ENCODE measurements at places on chromosomes 7 and 10.

DNA sequence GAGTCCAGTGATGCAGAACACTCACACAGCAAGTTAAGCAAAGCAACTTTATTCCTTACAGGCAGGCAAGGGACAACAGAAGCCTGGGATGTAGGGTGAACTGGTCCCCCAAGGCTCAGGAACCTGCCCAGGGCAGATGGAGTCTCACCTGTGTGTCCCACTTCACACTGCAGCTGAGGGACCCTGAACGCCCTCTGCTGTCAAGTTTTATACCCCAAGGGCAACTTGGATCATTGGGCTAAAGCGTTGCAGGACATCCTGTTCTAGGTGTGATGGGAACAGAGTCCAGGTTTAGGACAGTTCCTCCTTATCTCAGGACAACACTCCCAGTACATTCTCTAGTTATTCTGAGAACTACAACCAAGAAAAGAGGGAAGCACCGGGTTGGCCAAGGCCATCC, 49.5 kb upstream of the ZNF746 start:
- no peak for DNase-seq

DNA sequence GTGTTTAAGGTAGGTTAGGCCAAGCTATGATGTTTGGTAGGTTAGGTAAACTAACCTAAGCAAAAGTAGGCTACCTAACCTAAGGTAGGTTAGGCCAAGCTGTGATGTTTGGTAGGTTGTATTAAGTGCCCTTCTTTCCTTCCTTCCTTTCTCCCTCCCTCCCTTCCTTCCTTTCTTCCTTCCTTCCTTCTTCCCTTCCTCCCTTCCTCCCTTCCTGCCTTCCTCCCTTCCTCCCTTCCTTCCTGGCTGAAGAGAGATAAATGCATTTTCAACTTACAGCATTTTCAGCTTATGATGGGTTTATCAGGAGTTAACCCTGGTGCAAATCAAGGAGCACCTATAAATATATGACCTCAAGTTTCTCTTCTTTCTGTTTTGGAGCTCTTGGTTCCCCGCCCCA, 56.2 kb downstream of the SND1 start:
- DNase-seq, result no peak

DNA sequence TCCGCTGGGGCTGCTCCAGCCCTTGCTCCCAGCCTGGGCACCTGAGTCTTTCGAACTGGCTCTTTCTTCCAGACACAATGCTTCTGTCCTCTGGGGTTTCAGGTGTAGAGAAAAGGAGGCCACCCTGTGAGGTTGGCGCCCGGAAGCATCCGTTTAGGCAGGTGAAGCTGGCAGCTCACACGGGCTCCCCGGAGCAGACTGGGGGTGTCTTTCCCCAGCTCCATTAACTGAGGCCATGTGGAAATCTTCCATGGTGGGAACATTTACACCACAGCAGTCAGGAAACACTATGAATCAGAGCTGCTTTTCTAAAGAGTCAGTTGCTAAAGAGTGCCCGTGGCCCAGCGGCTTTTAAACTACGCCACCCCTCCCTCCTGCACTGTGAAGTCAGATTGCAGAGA, 29.2 kb downstream of the PRKAG2 start:
- DNase-seq, result no peak

DNA sequence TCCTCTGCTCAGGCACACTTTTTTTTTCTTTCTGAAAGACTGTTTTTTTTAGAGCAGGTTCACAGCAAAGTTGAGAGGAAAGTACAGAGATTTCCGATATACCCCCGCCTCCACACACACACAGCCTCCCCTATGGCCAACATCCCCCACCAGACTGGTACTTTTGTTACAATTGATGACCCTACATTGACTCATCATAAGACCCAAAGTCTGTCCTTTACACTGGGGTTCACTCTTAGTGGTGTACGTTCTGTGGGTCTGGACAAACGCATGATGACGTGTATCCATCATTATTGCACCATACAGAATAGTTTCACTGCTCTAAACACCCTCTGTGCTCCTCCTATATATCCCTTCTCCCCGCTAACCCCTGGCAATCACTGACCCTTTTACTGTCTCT, 107.7 kb downstream of the RBM20 start:
- DNase-seq, result no peak

DNA sequence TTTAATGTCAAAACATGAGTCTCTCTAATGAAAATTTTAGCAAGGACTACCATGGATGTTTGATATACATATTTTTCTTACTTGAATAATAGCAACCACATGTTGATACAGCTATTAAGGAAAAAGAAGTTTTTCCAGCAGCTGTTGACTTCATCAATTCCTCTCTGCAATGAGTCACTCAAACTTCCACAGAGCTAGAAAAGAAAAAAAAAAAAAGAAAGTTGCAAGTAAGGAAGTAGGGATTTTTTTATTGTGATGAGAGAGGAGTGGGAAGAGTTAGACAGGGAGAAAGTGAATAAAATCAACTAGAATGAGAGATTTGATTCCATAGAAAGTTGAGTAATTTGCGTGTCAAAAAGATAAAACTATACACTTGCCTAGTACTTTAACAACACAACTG, 46.2 kb downstream of the CAV1 start:
- DNase-seq, result no peak

GRCh38 chr7:81111781-81112540, 193.1 kb upstream of the SEMA3C start:
- DNase-seq, result no peak

DNA sequence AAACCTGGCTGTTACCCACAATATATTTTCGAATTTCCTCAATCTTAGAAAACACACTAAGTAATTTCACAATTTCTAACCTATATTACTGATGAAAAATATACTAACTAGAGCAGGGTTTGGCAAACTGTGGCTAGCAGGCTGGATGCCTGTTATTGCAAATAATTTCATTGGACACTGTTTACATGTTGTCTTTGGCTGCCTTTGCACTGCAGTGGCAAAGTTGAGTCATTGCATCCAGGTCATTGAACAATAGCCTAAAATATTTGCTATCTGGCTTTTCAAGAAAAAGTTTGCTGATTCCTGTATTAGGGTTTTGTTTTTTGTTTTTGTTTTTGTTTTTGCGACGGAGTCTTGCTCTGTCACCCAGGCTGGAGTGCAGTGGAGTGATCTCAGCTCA, 47.2 kb downstream of the KIF11 start:
- no peak for DNase-seq

- no peak for DNase-seq
Measured at GRCh38 chr7:5564894-5565293, 141.3 kb upstream of the TNRC18 start.

DNA sequence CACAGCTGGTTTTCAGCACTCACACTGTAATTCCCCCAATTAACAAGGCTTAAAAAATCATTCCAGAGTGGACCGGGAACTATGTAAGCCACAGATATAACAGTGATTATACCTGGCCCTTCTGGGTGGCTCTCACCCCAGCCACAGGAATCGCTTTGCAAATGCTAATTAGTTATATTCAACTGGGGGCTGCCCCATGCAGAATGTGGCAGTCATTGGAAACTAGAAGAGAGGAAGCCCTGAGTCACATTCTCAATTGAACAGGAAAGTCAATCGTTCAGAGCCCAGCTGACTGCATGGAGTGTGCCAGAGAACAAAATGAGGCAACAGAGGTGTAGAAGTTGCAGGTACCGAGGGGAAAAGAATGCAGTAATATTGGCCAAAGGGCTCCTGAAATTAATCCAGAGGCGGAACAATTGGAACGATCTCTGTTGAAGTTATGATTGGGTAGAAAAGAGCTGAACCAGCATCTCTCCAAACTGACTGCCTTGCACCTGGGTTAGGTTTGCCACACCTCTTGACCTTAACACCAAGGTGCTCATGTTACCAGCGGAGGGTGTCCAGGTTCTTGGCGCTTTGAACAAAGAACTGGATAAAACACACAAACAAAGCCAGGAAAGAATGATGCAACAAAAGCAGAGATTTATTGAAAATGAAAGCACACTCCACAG, 909.7 kb upstream of the AUTS2 start:
- DNase-seq, result no peak

GRCh38 chr10:19041171-19041570, 7.4 kb upstream of the MALRD1 start:
- DNase-seq, result no peak

DNA sequence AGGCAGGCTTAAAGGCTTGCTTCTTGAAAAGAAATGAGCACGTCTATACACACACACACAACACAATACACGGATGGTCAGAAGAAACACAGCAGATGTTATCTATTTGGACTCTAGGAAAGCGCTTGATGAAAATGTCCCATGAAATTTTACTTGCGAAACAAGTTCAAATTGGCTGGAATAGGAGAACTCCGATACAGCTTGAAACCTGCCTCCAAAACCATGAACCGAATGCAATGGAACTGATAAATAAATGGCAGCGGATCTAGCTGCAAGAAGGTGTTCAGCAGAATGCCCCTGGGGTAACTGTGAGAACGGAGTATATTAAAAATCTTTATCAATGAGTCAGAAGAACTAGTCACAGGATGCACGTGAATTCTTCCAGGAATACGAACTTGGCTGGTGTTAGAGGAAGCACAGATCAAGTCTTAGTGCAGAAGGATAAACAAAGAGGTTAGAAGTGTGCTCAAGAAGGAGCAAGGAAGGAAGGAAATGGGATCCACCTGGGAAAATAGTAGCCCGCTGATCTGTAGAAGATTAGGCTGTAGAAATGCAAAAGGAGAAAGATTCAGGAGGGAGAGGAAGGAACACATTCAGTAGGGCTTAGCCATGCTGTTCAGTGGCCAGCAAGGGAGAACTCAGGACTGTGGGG, 142.0 kb upstream of the PRKCQ start:
- no peak for DNase-seq

GRCh38 chr10:76432016-76433012, 1000.9 kb downstream of the LRMDA start:
- DNase-seq, result no peak

GRCh38 chr7:128112781-128113221, 81.6 kb upstream of the LRRC4 start:
- no peak for DNase-seq

- no peak for DNase-seq
Measured at GRCh38 chr7:67019562-67020390, 23.1 kb downstream of the TYW1 start.

DNA sequence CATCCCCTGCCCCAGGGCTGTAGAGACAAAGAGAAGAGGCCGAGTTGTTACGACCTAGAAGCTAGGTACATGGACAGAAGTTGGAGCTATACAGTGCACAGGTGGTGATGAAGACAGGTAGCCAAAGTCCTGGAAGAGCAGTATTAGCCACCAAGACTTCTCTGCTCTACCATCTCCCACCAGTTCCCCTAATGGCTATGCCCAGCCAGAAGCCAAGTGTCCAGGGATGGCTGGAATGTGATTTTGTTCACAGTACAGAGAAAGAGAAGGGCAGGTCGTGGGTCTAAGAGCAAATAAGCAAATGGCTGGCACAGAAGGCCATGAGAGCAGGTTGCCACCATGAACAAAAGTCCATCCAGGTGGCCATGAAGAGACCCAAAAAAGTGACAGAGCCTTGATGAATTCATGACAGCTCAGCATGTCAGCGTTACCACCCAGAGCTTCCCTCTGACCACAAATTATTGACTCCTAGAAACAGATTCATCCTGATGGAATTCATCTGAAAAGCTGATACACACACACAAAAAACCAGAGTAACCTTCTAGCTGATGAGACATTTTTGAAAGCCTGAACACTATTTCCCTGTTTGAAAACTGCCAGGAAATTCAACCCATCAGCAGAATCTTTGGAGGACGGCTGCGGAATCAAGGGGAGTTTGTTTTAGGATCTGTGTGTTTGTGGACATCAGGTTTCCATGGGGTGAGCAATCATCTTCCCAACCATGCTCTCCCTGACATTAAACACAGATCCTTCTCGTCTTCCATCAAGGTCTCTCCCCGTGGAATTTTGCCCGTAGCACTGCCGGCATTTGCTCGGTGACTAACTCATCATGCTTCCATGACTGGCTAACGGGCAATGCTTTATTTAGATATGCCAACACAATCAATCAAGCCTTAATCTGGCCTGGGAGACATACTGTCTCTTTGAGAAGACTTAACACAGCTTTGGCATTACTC, 906.7 kb upstream of the AUTS2 start:
- no peak for DNase-seq

DNA sequence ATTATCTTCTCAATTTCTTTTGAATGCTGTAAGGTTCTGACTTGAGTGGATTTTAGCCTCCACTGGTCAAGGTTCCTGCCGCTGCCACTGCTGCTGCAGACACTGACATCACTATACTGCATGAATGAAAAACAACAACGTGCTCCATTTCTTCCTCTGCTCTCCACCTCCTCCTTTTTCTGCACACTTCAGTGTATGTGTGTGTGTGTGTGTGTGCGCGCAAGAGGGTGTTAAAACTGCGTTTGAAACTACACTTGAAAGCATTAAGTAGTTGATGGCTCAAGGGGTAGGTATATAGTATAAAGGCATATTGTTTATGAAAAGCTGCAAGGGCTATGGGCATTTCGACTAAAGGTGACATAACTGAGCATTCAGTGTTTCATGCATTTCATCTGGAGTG, 3.5 kb downstream of the GLCCI1 start:
- DNase-seq, result no peak

GRCh38 chr7:114851406-114852061, 70.4 kb upstream of the MDFIC start:
- DNase-seq, result no peak

DNA sequence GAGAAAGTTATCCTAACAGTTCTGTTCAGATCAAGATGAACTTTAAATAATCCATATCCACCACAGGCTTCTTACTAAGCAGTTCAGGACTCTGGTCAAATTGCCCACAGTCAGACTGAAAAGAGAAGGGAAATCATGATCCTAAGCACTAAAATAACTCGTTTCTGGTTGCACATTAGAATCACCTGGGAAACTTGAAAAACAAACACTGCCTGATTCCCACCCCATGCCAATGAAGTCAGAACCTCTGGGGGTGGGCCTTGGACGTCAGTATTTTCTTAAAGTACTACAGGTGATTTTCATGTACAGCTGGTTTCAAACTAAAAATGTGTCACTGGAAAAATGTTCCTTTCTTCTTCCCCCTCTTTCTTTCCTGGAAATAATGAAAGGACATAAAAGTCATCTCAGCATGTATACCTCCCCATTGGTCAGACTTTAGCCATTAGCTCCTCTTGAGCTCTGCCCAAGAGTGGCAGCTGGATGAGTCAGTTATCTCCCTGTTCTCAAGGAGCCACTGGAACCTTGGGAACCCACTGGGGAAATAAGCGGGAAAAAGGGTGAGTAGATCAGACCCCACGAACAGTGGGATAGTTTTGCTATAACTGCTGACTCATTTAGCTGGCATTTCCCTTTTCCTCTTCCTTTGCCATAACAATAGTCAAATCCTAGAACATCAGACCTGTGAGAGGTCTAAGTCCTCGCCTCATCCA, 75.3 kb upstream of the IL6 start:
- no peak for DNase-seq

DNA sequence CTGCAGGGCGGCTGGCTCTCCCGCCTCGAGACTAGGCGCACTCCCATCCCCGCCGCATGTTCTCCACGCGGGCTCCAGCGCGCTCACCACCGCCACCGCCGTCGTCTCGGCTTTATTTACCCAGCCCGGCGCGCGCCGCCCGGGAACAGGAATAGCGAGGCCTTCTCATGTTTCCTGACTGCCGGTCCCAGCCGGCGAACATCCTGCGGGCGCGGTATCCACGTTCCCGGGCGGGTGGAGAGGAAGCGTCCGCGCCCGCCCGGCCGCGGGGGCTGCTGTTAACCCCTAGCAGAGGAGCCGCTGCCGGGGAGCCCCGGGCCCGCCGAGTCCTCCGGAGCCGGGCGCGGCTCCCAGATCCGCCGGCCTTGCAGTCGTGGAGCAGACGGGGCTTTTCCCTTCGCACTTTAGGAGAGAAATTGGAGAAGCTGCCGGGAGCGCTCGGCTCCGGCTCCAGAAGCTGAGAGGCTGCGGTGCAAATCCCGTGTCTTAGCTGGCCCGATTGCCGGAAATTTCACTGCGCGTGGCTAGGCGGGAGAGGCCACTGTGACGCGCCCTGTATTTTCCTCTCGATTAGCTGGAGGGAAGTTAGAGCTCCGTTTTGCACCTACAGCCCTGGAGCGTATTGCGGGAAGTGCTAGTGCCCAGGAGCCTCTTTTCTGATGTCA, at the start of gene MKX:
MKX (minus strand) TSS at position 88 of the 665 bp plus-strand sequence. CDS start 2,404 bp downstream, outside the sequence.
- no peak for DNase-seq

Measured in stimulated activated CD8-positive, alpha-beta memory T cell treated with anti-CD3 and anti-CD28 coated beads, Interleukin-2, amount 100 ng/mL, for 1 hour (primary cell).